CD4-positive, alpha-beta memory T cell (primary cell): ENCODE measurements at places on chromosomes 3 and 15. TPM values are rescaled to one million over a fixed set of nuclear protein-coding genes. Genes with fewer than 3 reads are reported as not detected.

DNA sequence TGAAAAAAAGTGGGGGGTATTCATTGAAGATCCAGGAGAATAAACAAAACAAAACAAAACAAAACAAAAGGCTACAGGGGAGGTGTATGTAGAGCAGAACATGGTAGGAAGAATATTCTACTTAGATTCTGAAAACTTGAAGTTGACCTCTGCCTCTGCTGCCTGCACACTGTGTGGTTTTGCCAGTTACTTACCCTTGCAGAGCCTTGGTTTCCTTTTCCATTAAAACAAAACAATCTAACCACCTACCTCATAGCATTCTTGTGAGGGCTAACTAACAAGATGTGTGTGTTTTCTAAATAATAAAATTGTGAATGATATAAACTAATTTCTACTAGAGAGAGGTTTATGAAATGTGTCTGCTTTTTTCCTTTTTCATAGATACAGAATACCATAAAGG is 423.1 kb downstream of the TIGIT start:
- DNase-seq = no peak

GRCh38 chr15:55008421-55008820 is 188.3 kb downstream of the RSL24D1 start:
- DNase-seq = no peak

GRCh38 chr3:183875411-183875810 is 9.3 kb downstream of the PARL start:
- DNase-seq = no peak

GRCh38 chr3:177367788-177368187 is 170.5 kb upstream of the TBL1XR1 start:
- DNase-seq = no peak

The FSTL1 gene
- not detected for total RNA-seq

The ZNF639 gene
- 43.2 TPM for total RNA-seq

The IMPG2 gene
- total RNA-seq = 0.81 TPM
